Immature natural killer cell (primary cell): ENCODE measurements at places on chromosomes 5 and 9.

DNA sequence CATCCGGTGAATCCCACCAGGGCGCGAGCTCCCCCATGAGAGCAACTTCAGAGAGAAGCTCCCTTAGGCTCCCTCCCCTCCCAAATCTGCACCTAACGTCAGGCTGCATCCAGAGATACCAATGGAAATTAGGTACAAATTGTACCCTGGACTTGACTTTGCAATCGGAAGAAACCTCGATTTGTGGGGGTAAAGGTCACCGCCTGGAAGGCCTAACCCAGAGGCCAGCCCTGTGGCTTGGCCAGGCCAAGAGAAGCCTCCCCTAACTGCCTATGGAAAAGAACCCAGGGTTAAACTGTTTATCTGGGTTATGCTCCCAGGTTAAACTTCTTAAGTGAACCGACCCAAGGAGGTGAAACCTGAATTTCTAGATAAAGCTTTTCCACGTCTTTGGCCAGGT, 80.4 kb downstream of the GTF3C4 start:
- DNase-seq: no peak

GRCh38 chr5:123207852-123208251, 118.8 kb downstream of the PRDM6 start:
- no peak for DNase-seq

GRCh38 chr5:2374703-2375102, 376.8 kb downstream of the IRX2 start:
- DNase-seq: no peak

DNA sequence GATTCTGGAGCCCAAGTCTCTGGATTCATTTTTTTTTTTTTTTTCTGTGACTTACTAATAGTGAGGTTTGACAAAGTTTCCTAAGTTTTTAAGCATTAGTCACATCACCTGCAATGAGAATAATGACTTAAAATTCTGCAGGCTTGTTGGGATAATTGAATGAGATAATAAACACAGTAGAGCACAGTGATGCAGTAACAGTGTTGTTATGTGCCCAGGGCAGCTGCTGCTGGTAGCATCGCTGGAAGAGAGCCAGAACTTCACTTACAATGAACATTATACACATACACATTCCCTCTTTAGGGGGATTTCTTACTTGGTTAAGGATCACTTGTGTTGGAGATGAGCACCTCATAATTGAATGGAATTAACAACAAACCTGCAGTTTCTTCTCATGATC, 78.9 kb downstream of the ALDH7A1 start:
- no peak for DNase-seq

- DNase-seq: no peak
Observed at GRCh38 chr5:64874753-64875152, 106.0 kb downstream of the CWC27 start.

DNA sequence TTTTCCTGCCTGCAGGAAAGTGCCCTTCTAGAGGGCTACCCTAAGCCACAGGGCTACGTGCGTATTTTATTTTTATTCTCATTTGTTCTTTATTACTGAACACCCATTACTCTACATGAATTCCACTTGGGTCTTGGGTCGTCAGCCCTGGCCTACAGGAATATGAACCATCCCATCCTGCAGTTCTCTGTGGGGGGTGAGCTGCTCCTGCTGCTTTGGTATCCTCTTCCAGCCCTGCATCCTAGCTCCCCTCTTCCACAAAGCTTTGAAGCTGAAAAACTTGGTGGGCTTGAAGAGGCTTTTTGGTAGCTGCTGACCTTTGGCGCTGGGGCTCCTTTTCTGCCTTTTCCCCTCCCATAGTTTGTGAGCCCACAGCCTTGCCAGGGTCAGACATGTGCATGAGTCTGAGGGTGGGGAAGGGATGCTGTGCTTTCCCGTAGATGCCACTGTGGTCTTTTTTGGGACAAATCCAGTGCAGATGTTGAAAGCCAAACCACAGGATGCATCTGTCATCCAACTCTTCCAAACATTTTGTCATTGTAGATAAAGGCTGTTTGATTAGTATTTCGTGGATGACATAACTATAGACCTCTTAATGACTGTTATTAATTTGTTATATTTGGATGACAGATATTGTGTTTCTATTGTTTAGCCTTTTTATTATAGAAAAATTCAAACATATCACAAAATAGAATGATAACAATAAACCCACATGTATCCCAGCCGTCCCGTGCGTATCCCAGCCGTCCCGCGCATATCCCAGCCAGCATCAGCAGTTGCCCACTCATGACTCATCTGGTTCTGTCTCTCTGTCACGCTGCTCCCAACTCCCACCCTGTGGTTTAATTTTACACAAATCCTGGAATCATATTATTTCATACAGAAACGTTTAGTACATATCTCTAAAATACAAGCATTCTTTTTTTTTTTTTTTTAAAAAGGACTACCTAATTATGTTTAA, 43.9 kb downstream of the SLC46A2 start:
- DNase-seq: no peak

- DNase-seq: no peak
Observed at GRCh38 chr9:78778861-78779374, 482.0 kb downstream of the PSAT1 start.

DNA sequence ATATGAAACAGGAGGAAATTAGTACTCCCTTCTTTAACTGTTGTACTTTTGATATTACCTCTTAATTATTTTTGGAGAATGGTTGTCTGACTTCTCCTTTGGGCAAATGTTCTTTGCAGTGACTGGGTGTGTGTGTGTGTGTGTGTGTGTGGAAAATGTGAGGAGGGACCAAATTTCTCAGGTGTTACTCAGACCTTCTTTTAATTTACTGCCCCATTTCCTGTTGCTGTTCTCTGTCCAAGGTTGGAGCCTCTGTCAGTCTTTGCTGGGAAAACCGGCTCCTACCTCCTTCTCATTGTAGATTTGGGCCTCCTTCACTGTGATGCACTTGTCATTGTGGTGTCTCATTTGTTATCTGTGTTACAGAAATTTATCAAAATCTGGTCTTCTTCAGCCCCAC, 68.4 kb downstream of the PBX3 start:
- no peak for DNase-seq

- no peak for DNase-seq
Observed at GRCh38 chr5:56259002-56259511, 25.9 kb upstream of the ANKRD55 start.

DNA sequence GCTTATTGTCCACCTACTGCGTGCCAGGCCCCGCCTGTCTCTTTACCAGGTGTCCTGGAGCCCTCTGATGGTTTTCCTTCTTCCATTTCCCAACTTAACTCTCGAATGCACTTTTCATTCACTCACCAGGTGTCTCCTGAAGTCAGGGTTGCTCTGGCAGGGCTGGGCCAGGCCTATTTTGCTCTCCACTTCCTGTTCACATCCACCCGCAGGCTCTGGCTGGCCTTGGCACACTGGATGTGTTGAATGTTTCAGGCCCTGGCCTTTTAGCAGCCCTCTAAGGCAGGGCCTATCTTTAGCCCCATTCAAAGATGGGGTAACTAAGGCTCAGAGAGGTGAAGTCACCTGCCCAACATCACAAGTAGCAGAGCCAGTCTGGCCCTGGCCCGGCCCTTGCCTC, 16.4 kb downstream of the LRRC8A start:
- DNase-seq: no peak

DNA sequence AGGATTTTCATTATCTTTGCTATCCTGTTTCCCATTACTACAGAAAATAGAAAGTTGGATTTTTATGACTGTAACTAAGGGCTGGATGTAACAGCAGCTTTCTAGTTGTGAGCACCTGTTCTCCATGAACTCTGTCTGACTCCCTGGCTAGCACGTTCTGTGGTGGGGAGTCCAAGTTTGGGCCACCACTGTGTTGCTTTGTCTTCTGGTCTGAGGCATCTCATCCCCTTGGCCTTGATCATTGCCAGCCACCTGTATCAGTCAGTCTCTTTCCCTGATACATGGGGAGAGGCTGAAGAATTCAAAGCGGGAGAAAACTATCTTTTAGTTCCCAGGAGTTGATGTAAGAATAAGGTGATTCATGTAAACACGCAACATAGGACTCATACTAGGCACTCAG, 33.4 kb downstream of the WDR70 start:
- no peak for DNase-seq

DNA sequence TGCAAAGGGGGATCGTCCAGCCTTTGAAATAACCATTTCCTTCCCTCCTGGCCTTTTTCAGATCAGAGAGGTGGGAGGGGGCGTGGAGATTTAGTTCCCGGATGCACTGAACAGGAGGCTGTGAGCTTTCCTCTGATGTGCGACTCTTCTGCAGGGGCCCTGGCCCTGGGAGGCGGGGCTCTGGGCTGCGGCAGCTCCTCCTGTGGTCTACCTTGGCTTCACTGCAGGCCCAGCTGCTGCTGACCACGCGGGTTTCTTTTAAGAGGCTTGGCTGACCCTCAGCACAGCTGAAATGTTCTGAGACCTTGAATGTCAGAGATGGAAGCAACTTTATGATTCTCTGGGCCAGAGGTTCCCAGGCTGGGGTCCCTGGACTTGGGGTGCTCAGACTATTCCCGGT, 27.0 kb upstream of the COL15A1 start:
- DNase-seq: no peak

DNA sequence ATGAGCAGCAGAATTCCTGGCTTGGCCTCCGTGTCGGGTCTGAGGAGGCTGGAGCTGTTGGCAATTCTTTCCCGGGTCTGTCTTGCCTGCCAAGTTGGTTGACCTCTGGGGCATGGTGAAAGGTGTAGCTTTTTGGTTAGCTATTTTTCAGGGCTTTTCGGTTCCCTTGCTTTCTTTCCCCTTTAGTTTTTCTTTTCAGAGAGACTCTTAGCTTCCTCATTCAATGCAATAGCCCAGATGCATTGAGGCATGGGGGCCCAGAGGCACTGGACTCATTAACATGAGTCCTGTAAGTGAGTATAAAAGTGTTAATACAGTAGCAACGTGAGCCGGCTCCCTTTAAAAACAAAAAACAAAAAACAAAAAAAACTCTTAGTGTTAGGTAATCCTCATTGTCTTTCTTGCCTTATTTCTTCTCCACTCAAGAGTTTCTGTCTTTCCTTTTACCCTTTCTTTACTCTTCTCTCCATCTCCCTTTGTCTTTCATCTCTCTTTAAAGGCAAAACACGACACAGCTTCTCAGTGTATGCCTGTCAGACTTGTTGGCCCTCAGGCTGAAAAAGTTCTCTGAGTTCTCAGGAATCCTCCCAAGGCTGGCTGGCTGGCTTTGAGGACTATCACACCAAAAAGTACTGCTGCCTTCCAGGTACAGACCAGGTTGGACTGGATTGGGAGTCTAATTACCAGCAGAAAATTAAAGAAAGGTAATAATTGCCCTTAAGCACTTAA, 289.9 kb upstream of the TUT7 start:
- no peak for DNase-seq

- no peak for DNase-seq
Observed at GRCh38 chr9:112355427-112355897, 22.0 kb upstream of the PTBP3 start.

DNA sequence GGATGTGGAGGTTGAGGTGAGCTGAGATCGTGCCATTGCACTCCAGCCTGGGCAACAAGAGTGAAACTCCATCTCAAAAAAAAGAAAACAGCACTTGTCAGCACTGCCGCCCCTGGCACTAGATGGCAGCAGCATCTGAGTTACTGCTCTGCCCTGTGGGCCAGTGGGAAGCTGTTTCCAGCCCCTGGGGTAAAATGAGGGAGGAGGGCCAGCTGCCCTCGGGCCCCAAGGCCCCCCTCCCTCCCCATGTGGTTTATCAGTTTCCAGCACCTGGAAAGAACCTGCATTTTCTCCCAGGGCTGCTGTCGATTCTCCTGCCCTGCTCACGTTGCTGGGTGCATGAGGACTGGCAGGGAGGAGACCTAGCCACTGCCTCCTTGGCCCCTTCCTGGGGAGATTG, 13.2 kb upstream of the CEL start:
- DNase-seq: peak; percentile 21

DNA sequence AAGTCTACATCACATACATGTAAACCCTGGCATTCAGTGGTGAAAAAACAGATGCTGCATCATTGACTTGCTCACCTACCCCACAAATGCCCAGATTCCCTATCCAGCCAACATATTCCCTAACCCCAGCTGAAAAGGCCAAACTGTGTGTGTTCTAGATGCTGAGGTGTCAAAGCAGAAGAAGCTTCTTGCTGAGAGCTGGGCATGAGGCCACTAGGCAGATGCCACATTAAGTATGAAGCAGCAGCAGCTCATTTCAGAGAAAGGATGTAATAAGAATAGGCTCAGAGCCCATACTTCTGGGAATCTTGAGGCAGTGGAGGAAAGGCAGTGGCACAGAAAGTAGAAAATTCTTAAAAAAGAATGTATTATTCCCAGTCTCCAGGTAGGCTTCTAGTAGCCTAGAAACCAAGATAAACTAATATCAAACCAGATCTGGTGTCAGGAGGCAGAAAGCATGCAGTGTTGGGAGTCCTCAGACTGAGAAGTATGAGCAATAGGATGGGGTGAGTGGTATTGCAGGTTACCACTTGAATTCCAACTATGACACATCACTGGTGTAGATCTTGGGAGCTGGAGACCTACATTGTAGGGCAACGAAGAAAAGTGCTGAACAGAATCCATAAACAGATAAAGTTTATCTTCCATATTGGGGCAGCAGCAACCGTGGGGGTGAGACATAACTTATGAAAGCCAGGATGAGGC, 71.9 kb upstream of the GRHPR start:
- DNase-seq: no peak

- no peak for DNase-seq
Observed at GRCh38 chr9:36903541-36904435, 130.3 kb downstream of the PAX5 start.
